RPMI7951 (cell line): ENCODE measurements at places on chromosomes 12 and 14. TPM values are rescaled to one million over a fixed set of nuclear protein-coding genes. Genes with fewer than 3 reads are reported as not detected.

The POTEM gene
- 0.68 TPM in 1 of 2 replicates, not detected in the other for total RNA-seq

The PARP11 gene
- total RNA-seq = 4.8 and 6.1 TPM in 2 replicates

The CLEC7A gene
- not detected in 2 replicates for total RNA-seq

The LRRC10 gene
- total RNA-seq = not detected in 2 replicates

The NID2 gene
- 29.8 and 35.0 TPM in 2 replicates for total RNA-seq

The ANKS1B gene
- total RNA-seq = not detected in 2 replicates

The FAM181A gene
- not detected in 2 replicates for total RNA-seq

The TPCN1 gene
- 30.4 and 38.6 TPM in 2 replicates for total RNA-seq

The PRORP gene
- 21.5 and 32.7 TPM in 2 replicates for total RNA-seq

The LHX5 gene
- total RNA-seq = 0.12 TPM in 1 of 2 replicates, not detected in the other

The RFX4 gene
- not detected in 2 replicates for total RNA-seq

The SPIC gene
- not detected in 2 replicates for total RNA-seq

The PROX2 gene
- total RNA-seq = not detected in 2 replicates

The OR4M1 gene
- total RNA-seq = not detected in 2 replicates

The SERPINA3 gene
- 0.96 and 1.5 TPM in 2 replicates for total RNA-seq

The TMEM132C gene
- total RNA-seq = not detected in 2 replicates

The PPFIA2 gene
- total RNA-seq = 0.20 TPM in 1 of 2 replicates, not detected in the other

The PLEKHA5 gene
- total RNA-seq = 30.5 and 36.6 TPM in 2 replicates
